ENCODE measurements at places on chromosomes 12 and 14.

GRCh38 chr12:130367523-130367922 is 29.8 kb downstream of the PIWIL1 start:
- DNase-seq = no peak

DNA sequence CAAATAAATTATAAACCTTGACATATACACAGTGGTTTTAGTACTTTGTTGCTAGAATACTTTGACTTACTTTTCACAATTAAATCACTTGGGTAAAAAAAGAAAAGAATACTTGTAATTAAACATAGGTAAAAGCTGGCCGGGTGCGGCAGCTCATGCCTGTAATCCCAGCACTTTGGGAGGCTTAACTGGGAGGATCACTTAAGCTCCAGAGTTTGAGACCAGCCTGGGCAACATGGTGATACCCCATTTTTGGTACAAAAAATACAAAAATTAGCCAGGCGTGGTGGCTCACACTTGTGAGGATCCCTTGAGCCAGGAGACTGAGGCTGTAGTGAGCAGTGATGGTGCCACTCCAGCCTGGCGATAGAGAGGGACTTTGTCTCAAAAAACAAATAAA is 7.8 kb downstream of the STX2 start:
- no peak for DNase-seq

DNA sequence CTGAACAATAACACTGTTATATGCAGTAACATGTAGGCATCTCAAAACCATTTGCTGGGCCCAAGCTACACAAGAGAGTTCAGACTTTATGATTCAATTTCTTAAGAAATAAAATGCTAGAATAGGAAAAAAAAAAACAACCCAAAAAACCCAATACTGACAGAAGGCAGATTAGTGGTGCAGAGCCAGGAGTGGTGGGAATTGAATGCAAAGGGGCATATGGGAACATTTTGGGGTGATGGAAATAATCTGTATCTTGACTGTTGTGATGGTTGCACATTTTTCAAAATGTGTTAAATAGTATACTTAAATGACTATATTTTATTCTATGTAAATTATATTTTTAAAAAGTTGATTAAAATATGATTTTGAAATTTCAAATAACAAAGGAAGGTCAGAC is 23.4 kb upstream of the FGF6 start:
- DNase-seq = no peak

DNA sequence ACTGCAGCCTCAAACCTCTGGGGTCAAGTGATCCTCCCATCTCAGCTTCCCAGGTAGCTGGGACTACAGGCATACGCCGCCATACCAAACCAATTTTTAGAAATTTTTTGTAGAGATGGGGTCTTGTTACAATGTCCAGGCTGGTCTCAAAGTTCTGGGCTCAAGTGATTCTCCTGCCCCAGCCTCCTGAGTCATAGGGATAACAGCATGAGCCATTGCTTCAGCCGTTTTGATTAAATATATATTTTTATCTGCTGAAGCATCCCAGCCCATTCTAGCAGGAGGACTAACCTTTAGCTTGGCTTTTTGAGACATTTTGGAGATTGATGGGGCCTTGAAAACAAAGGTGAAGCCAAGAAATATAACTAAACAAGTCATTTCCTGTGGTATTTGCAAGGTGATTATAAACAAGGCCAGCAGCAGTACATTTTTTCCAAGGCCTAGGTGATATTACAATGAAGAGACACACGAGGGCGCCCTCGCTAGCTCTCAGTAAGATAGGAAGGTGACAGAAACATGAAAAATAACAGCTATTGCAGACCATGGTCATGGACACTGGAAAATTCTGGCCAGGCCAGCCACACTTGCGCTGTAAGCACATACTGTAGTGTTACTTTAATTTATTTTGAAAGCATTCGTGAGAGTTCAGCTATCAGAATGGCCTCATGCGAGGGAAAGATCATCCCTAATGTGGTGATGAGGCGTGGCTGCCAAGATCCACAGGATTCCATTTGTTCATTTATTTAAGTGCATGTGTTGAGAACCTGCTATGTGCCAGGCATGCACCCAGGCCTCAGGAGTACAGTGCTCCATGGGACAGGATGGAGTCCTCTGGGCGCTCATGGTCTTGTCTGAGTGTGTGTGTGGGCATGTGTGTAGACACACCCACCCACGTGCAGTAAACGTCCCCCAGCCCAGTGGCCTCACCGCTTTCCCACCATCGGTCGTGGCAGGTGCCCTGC is 63.5 kb downstream of the DGLUCY start:
- peak; percentile 44 for DNase-seq

DNA sequence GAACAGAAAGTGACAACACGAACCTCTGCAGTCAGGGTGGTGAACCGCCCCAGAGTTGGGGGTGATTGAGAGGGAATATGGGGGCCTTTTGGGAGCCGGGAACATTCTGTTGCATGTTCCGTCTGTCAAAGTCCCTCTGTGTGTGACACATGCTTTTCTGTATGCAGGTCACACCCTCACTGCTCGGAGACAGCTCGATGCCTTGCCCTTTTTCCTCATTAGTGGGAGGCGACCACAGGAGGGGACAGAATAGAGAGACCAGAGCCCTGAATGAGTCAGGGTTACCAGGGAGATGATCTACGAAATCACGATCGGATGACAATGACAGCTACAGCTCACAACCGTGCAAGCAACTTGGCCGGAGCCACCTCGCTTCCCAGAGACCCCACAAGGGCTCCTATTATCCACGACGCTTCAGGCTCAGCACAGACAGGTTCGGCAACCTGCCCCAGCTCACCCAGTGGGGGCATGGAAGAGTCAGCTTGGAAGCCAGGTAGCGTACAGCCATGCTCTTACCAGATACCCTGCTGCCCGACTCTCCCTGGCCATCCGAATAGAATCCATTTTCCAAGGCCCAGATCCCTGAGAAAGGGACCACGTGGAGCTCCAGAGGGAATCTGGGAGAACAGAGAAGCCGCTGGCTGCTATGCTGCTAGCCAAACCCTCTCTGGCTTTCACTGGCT is 38.8 kb downstream of the TESC start:
- no peak for DNase-seq

- DNase-seq = no peak
Measured at GRCh38 chr12:106301611-106302321, 767 bp upstream of the TCP11L2 start.

GRCh38 chr14:64391113-64391725 is 3.1 kb downstream of the MTHFD1 start:
- no peak for DNase-seq

DNA sequence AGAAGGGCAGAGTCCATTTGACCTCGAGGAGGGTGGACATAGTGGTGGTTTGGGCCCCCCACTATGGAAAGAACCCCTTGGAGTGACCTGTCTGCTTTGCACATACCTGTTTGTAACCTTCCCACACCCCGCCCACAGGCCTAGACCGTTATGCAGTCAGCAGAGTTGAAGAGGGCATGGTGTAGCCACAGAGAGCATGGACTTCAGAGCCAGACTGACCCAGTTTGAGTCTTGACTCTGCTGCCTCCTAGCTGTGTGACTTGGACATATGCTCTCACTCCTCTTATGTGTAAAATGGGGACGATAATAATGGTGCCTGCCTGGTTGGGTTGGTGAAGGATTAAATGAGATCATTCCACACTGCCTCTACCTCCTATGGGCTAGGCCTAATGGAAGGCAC is 40.9 kb upstream of the NOS1 start:
- DNase-seq = no peak

DNA sequence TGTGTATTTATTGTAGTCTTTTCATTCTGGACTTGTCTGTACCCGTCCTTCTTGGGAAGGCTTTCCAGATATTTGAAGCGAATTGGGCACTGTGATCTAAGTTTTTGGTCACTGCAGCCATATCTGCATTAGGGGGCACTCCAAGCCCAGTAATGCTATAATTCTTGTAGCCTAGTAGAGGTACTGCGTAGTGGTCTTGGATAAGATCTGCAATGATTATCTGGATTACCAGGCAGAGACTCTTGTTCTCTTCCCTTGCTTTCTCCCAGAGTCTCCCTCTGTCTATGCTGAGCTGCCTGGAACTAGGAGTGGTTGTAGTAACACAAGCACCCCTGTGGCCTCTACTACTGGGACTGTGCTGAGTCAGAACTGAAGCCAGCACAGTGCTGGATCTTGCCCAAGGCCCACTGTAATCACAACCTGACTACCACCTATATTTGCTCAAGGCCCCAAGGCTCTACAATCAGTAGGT is 30.0 kb downstream of the SLC38A2 start:
- DNase-seq = no peak

- no peak for DNase-seq
Measured at GRCh38 chr14:37252434-37252833, 54.7 kb downstream of the MIPOL1 start.

GRCh38 chr12:122403831-122404230 is 18.6 kb downstream of the CLIP1 start:
- no peak for DNase-seq

GRCh38 chr14:92561906-92562479 is 48.4 kb downstream of the RIN3 start:
- no peak for DNase-seq

- peak; percentile 64 for DNase-seq
Measured at GRCh38 chr14:49853572-49854375, 1.2 kb upstream of the NEMF start.
